SK-N-SH (cell line): ENCODE measurements at places on chromosomes 3 and 15. TPM values are rescaled to one million over a fixed set of nuclear protein-coding genes. Genes with fewer than 3 reads are reported as not detected.

GRCh38 chr3:107025961-107026360 is 351.3 kb upstream of the CCDC54 start:
- DNase-seq: no peak

- DNase-seq: no peak
These were observed 1019.4 kb upstream of the ALCAM start for GRCh38 chr3:104347291-104347690.

DNA sequence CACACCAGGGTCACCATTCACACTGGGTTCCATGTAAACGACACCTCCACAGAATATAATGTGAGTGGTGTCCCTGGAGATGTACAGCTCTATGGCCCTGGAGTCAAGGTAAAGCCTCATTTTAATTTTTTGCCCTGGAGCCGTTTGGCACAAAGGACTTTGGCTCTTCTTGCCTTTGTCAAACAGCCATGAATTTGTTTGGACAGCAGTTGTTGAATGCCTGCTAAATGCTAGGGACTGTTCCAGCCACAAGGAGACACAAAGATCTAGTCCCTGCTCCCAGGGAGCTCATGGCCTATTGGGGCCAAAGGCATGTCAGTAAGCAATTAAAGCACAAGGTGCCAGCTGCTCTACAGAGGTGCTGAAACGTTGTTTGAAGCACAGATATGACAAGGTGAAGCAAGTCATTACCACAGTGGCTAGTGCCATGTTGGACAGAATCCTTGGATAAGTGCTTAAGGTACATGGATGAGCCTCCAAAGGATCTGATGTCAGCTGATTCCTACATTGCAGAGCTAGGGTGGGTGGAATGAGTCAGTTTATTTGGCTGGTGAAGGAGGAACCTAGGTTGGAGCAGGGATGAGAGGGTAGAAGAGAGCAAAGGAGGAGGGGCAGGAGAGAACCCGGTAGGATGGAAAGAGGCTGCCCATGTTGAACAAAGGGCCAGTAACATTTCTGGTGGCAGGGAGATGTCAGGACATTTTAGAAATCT is 171.9 kb upstream of the CTDSPL start:
- no peak for DNase-seq

DNA sequence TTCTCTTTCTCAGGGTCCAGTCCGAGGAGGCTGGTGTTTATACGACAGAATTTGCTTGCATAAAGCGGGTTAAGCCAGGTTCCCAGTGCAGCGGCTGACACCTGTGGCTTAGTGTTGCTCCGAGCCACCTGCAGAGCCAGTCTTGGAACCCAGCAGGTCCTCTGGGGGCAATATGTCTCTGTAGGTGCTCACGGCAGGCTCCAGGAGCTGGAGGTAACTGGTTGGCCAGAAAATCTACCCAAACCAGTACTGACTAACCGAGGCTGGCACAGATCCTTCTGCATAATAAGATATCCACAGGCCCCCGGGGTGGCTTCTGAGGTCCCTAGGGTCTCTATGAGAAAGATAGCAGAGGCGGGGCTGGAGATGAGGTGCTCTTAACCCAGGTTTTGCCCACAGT is 3.2 kb downstream of the MGLL start:
- DNase-seq: no peak

DNA sequence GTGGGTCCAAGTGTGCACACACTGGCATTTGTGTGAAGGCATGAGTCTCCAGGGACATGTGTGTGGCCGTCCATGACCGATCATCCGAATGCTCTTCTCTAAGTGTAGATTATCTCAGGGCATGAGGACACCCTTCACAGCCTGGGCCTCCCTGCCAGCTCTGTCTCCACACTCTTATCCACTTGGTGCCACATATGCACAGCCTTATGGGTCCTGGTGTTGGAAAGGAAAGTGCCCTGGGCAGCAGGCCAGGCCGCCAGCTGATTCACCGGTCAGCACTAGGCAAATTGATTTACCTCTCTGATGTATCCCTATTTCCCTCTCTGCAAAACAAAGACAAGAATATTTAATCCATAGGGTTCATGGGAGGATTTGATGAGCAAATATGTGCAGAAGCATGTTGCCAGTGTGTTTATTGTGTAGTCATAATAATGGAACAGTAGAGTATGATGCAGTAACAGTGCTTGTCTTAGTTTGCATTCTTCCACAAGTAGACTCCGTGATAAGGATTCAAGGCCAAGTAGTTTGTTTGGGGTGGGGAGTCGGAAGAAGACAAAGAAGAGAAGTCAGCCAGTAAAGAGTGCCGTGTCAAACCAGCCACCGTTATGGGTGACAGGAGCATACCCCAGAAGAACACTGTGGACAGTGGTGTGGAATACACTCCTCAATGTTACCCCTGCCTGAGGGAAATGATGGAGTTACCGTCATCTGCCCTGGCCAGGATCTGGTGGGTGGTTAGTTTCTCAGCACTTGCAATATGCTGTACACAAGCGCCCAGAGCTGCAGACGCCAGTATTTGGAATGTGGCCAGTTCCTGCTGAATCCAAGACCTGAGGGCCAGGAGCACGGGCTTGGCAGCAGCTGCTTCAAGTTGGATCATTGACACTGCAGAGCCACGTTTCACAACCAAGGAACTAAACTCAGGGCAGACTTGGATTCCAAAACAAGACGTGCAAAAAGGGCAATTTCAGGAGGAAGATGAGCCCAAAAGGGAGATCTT is 85.1 kb downstream of the MTHFS start:
- DNase-seq: peak; percentile 71

The HRH1 gene
- polyA plus RNA-seq: 6.2 and 7.7 TPM in 2 replicates

- peak; percentile 28 for DNase-seq
These were observed 14.8 kb downstream of the EEFSEC start for GRCh38 chr3:128167973-128168674.

The EFCC1 gene
- not detected in 2 replicates for polyA plus RNA-seq

The NGRN gene
- 48.2 and 66.5 TPM in 2 replicates for polyA plus RNA-seq

The SLC28A2 gene
- polyA plus RNA-seq: not detected in 2 replicates

- no peak for DNase-seq
These were observed 84.9 kb downstream of the SMAD6 start for GRCh38 chr15:66786708-66787488.

GRCh38 chr3:114687151-114687550 is 393.3 kb downstream of the TIGIT start:
- no peak for DNase-seq

The ANKRD63 gene
- polyA plus RNA-seq: not detected in 2 replicates

The TERC gene
- polyA plus RNA-seq: 0.32 and 0.64 TPM in 2 replicates

The C3orf18 gene
- polyA plus RNA-seq: 19.7 and 27.2 TPM in 2 replicates

GRCh38 chr15:81115054-81115939 is 18.8 kb upstream of the CFAP161 start:
- no peak for DNase-seq

The SLC41A3 gene
- polyA plus RNA-seq: 53.4 and 58.4 TPM in 2 replicates

The RARRES1 gene
- 0.11 and 0.15 TPM in 2 replicates for polyA plus RNA-seq
